Calu3 (cell line): ENCODE measurements at places on chromosomes 4 and X. TPM values are rescaled to one million over a fixed set of nuclear protein-coding genes. Genes with fewer than 3 reads are reported as not detected.
A peak's percentile ranks its signal among the peaks of the same experiment; 100 is the strongest.

HPGD gene
- total RNA-seq: 4.0 and 4.5 TPM in 2 replicates

DDIT4L gene
- 0.57 and 1.2 TPM in 2 replicates for total RNA-seq

ADGRA3 gene
- 48.4 and 63.2 TPM in 2 replicates for total RNA-seq

PAGE1 gene
- not detected in 2 replicates for total RNA-seq

IL2 gene
- total RNA-seq: not detected in 2 replicates

ANXA10 gene
- 43.2 and 58.3 TPM in 2 replicates for total RNA-seq

UNC5C gene
- not detected in 2 replicates for total RNA-seq

MAGEB17 gene
- total RNA-seq: not detected in 2 replicates

PABPC1L2B gene
- total RNA-seq: not detected in 2 replicates

BEX1 gene
- 9.2 and 12.9 TPM in 2 replicates for total RNA-seq

MFAP3L gene
- total RNA-seq: 5.9 and 6.8 TPM in 2 replicates

KLB gene
- total RNA-seq: 0.07 and 0.09 TPM in 2 replicates

NKX6-1 gene
- total RNA-seq: 1.2 and 1.8 TPM in 2 replicates

DNA sequence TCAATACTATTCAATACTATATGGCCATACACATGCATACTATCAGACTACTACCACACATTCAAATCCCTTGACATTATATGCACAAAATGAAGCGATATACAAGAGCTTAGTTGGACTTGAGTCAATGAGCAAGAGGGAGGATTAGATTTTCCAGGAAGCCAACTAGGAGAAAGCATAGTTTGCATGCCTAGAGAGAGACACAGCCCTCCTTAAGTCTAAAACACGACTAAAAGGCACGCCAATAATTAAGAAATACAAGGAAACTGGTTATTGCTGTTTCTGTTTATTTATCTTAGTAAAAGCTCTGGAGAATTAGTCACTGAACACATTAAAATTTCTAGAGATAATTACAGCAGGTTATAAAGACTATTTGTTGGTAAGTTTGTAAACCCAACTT is 21.8 kb downstream of the MBNL3 start:
- H3K4me1 ChIP-seq: peaks cover 11% of the 10 kb centered on the region
- H3K4me3 ChIP-seq: no peak overlapping the region
- no peaks in the 10 kb centered on the region for H3K36me3 ChIP-seq
- H3K27me3 ChIP-seq: no peaks in the 10 kb centered on the region
- no peak for DNase-seq

DNA sequence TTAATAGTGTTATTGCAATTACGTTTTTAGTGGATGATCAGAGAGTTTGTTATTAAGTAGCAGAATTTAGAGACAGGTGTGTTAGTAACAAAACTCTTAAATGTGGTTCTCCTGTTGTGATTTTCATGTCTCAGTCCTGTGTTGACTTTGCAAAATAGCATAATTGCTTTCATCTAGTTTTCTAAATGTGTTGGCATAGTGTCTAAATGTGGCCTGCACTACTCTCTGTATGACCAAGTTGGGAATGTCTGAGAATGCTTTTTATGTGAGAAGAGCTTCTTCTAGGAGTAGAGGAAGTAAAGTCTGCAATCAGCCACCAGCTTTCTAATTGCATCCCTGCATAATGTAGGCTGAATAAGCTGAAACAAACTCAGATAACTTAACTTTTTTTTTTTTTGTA is 158.6 kb upstream of the FAT1 start:
- no peak overlapping the region for H3K4me3 ChIP-seq
- H3K4me1 ChIP-seq: peaks cover 22% of the 10 kb centered on the region
- peaks cover 5% of the 10 kb centered on the region for H3K36me3 ChIP-seq
- no peak for DNase-seq
- H3K27ac ChIP-seq: no peak overlapping the region

DNA sequence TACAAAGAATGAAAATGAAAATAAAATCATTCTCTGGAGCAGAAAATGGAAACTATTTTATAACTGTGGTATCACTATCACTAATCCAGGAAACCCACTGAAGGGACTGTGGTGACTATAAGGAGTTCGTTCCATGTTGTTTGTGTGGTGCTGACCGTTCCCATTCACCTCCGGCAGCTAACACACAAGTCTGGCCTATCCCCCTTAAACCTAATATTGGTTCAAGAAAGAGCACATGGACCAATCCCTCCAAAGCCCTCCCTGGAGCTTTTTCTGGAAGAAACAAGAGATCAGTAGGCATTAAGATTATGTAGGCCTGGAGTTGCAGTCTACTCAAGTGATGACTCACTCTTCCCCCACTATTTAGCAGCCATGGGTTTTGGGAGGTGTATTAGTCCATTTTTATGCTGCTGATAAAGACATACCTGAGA is 25.9 kb upstream of the FAM241A start:
- H3K4me1 ChIP-seq: peaks cover under 1% of the 10 kb centered on the region
- no peak overlapping the region for H3K27ac ChIP-seq
- no peaks in the 10 kb centered on the region for H3K36me3 ChIP-seq

DNA sequence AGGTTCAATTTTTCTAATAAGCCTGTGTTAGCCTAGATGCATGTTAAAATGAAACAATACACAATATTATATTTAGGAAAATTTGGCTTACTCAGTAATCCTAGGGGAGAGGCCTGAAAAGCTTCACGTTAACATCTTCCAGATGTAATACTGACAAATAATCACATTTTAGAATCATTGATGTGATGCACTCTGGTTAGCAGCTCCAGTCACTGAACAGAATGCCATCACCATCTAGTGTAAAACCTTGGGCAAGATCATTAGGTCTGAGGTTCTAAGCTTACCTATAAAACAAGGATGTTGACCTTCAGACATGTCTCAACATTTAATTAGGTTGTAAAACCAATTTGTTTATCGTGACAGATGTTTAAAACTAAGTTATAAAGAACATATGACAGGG is 1704.8 kb downstream of the STIM2 start:
- no peak for DNase-seq

GRCh38 chr4:105145156-105145902 is 1.3 kb upstream of the TET2 start:
- peaks cover 32% of the 10 kb centered on the region for H3K36me3 ChIP-seq
- H3K4me1 ChIP-seq: peaks cover 11% of the 10 kb centered on the region
- H3K27me3 ChIP-seq: no peaks in the 10 kb centered on the region
- H3K4me3 ChIP-seq: peak overlapping the region; percentile 99

DNA sequence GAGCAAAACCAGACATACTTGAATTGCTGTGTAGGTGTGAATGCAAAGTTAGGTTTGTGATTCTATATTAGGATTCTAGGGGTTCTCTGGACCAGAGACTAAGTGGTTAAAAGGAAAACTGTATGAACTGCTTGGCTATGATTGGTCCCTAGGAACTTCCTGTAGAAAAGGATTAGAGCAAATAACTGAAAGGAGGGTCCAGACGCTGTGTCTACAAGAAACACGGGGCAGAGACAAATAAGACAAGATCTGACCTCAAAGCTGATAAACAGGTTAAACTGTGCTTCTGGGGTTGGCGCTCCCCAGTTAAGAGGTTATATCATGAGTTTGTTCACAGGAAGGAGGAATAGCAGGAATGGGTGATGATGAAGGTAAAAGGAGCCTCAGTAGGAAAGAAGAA is 183.6 kb downstream of the MGST2 start:
- no peak overlapping the region for H3K4me3 ChIP-seq
- H3K27me3 ChIP-seq: no peaks in the 10 kb centered on the region
- no peak for DNase-seq
- no peak overlapping the region for H3K27ac ChIP-seq
- peaks cover 10% of the 10 kb centered on the region for H3K4me1 ChIP-seq

DNA sequence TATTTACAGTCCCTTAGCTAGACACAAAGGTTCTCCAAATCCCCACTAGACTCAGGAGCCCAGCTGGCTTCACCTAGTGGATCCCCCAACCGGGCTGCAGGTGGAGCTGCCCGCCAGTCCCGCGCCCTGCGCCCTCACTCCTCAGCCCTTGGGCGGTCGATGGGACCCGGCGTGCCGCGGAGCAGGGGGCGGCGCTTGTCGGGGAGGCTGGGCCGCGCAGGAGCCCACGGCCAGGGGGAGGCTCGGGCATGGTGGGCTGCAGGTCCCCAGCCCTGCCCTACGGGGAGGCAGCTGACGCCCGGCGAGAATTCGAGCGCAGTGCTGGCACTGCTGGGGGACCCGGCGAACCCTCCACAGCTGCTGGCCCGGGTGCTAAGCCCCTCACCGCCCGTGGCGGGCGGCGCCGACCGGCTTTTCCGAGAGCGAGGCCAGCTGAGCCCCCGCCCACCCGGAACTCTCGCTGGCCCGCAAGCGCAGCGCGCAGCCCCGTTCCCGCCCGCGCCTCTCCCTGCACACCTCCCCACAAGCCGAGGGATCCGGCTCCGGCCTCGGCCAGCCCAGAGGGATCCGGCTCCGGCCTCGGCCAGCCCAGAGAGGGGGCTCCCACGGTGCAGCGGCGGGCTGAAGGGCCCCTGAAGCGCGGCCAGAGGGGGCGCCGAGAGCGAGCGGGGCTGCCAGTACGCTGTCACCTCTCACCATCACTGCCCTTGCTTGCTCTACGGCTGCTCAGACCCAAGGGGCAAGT is 39.4 kb downstream of the WFS1 start:
- no peak overlapping the region for H3K27ac ChIP-seq
- peaks cover 19% of the 10 kb centered on the region for H3K27me3 ChIP-seq
- H3K4me3 ChIP-seq: peak overlapping the region; percentile 53
- H3K36me3 ChIP-seq: peaks cover 6% of the 10 kb centered on the region
- no peaks in the 10 kb centered on the region for H3K4me1 ChIP-seq
- peak; percentile 40 for DNase-seq

GRCh38 chr4:22454955-22455354 is 60.9 kb downstream of the ADGRA3 start:
- peaks cover 10% of the 10 kb centered on the region for H3K4me1 ChIP-seq
- H3K27me3 ChIP-seq: no peaks in the 10 kb centered on the region
- H3K36me3 ChIP-seq: peaks cover 4% of the 10 kb centered on the region
- DNase-seq: no peak

DNA sequence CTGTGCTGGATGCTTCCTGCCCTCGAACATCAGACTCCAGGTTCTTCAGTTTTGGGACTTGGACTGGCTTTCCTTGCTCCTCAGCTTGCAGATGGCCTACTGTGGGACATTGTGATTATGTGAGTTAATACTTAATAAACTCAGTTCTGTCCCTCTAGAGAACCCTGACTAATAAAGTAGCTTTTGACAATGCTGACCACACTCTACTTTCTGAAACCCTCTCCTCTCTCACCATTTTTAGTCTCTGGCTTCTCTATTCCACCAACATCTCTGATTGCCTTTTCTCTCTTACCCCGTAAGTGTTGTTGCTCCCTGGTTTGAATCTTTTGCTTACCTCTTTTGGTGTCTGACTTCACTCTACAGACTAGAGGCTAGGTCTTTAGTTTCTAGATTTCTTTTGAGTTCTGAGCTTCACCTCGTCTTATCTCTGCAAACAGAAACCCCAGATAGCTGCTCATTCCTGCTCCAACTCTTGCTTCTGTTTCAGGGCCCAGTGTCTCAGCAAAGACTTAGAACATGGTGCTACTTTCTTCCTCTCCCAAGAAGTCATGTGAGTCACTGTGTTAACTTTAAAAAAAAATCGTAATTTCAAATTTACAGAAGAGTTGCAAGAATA is 11.4 kb downstream of the TMSB4X start:
- H3K4me3 ChIP-seq: peak overlapping the region; percentile 40
- peaks cover 38% of the 10 kb centered on the region for H3K36me3 ChIP-seq
- DNase-seq: no peak
- H3K27me3 ChIP-seq: no peaks in the 10 kb centered on the region
- peaks cover 66% of the 10 kb centered on the region for H3K4me1 ChIP-seq

- no peak for DNase-seq
- no peaks in the 10 kb centered on the region for H3K27me3 ChIP-seq
- H3K27ac ChIP-seq: no peak overlapping the region
- no peaks in the 10 kb centered on the region for H3K4me1 ChIP-seq
- no peak overlapping the region for H3K4me3 ChIP-seq
- H3K36me3 ChIP-seq: no peaks in the 10 kb centered on the region
These were observed 712.2 kb upstream of the HS3ST1 start for GRCh38 chr4:12140864-12141263.

- no peaks in the 10 kb centered on the region for H3K36me3 ChIP-seq
- H3K27me3 ChIP-seq: peaks cover 20% of the 10 kb centered on the region
- no peaks in the 10 kb centered on the region for H3K4me1 ChIP-seq
- H3K27ac ChIP-seq: no peak overlapping the region
These were observed 43.5 kb downstream of the SPATA18 start for GRCh38 chr4:52094376-52095145.

DNA sequence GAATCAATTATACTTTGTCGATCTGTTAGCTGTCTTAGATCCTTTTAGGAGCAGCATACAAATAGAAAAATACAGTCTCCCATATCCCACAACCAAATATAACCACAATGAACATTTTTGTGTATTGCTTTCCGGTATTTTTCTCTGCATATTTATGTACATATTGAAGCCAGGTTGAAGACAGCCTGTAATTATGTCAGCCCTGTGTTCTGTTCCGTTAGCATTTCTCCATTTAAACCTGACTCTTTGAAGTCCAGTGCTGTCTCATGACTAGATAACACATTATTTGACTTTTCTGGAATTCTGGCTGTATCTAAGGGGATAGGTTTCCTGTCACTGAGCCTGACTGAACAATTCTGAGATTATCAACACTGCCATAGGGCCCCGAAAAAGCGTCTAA is 4.0 kb upstream of the SLC34A2 start:
- peaks cover 34% of the 10 kb centered on the region for H3K4me1 ChIP-seq
- H3K27ac ChIP-seq: no peak overlapping the region
- H3K4me3 ChIP-seq: no peak overlapping the region
- H3K27me3 ChIP-seq: no peaks in the 10 kb centered on the region
- no peak for DNase-seq

- no peaks in the 10 kb centered on the region for H3K36me3 ChIP-seq
- peaks cover 8% of the 10 kb centered on the region for H3K4me1 ChIP-seq
- DNase-seq: peak; percentile 56
These were observed 1577.0 kb upstream of the TENM3 start for GRCh38 chr4:180665994-180666824.

GRCh38 chr4:2832309-2832980 is 11.2 kb upstream of the ADD1 start:
- no peaks in the 10 kb centered on the region for H3K27me3 ChIP-seq
- no peak for DNase-seq
- H3K4me3 ChIP-seq: no peak overlapping the region
- no peaks in the 10 kb centered on the region for H3K4me1 ChIP-seq
- peaks cover 12% of the 10 kb centered on the region for H3K36me3 ChIP-seq
- H3K27ac ChIP-seq: no peak overlapping the region

GRCh38 chr4:7842384-7843279 is 97.0 kb downstream of the AFAP1 start:
- no peak overlapping the region for H3K27ac ChIP-seq
- H3K27me3 ChIP-seq: no peaks in the 10 kb centered on the region
- DNase-seq: no peak
- H3K4me1 ChIP-seq: peaks cover 15% of the 10 kb centered on the region
- no peak overlapping the region for H3K4me3 ChIP-seq

GRCh38 chr4:34279011-34279410 is 1965.3 kb downstream of the ARAP2 start:
- H3K4me3 ChIP-seq: no peak overlapping the region
- no peaks in the 10 kb centered on the region for H3K36me3 ChIP-seq
- no peak for DNase-seq
- no peak overlapping the region for H3K27ac ChIP-seq

- H3K36me3 ChIP-seq: no peaks in the 10 kb centered on the region
- H3K27me3 ChIP-seq: no peaks in the 10 kb centered on the region
- H3K4me3 ChIP-seq: no peak overlapping the region
- no peaks in the 10 kb centered on the region for H3K4me1 ChIP-seq
- DNase-seq: no peak
- no peak overlapping the region for H3K27ac ChIP-seq
These were observed 23.1 kb upstream of the TLR7 start for GRCh38 chrX:12843668-12844279.
